ENCODE measurements at places on chromosomes 4 and X. TPM values are rescaled to one million over a fixed set of nuclear protein-coding genes. Genes with fewer than 3 reads are reported as not detected.

The TKTL2 gene
- total RNA-seq: not detected

The PGAM4 gene
- total RNA-seq: not detected

The CACNA1F gene
- total RNA-seq: not detected

The COQ2 gene
- 9.5 TPM for total RNA-seq

The PSAPL1 gene
- total RNA-seq: not detected

The CYBB gene
- not detected for total RNA-seq

The FREM3 gene
- total RNA-seq: not detected

The PPP4R3C gene
- total RNA-seq: not detected

GRCh38 chr4:169159624-169160171, 111.1 kb downstream of the SH3RF1 start:
- DNase-seq: peak; percentile 80

DNA sequence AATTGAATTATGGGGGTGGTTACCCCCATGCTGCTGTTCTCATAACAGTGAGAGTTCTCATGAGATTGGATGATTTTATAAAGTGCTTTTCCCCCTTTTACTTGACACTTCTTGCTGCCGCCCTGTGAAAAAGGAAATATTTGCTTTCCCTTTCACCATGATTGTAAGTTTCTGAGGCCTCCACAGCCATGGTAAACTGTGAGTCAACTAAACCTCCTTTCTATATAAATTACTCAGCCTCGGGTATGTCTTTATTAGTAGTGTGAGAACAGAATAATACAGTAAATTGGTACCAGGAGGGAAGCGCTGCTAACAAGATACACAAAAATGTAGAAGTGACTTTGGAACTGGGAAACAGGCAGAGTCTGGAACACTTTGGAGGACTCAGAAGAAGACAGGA, 1070.8 kb downstream of the FAM133A start:
- no peak for DNase-seq

- no peak for DNase-seq
Measured at GRCh38 chrX:148284056-148284455, 216.4 kb upstream of the AFF2 start.

GRCh38 chr4:7759216-7759615, 180.4 kb downstream of the AFAP1 start:
- no peak for DNase-seq

GRCh38 chr4:111213531-111213930, 590.7 kb upstream of the PITX2 start:
- DNase-seq: peak; percentile 49

- no peak for DNase-seq
Measured at GRCh38 chr4:140839888-140840790, 84.0 kb upstream of the TBC1D9 start.

DNA sequence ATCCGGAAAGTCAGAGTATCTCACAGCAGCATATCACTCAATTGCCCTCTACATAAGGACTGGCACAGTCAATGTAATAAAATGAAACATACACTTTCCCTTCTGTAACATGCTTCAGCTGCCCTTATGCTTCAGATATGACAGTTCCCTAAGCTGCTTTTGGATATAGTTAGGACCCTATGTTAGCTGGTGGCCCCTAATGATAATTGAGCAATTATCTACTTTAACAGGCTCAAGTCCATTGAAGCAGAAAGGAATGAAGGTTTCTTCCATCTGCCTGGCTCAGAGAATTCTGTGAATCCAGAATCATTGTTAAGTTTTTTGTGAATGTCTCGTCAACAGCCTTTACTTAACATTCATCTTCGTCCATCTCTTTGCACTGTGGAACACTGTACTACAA, 951.2 kb upstream of the DIAPH2 start:
- no peak for DNase-seq

DNA sequence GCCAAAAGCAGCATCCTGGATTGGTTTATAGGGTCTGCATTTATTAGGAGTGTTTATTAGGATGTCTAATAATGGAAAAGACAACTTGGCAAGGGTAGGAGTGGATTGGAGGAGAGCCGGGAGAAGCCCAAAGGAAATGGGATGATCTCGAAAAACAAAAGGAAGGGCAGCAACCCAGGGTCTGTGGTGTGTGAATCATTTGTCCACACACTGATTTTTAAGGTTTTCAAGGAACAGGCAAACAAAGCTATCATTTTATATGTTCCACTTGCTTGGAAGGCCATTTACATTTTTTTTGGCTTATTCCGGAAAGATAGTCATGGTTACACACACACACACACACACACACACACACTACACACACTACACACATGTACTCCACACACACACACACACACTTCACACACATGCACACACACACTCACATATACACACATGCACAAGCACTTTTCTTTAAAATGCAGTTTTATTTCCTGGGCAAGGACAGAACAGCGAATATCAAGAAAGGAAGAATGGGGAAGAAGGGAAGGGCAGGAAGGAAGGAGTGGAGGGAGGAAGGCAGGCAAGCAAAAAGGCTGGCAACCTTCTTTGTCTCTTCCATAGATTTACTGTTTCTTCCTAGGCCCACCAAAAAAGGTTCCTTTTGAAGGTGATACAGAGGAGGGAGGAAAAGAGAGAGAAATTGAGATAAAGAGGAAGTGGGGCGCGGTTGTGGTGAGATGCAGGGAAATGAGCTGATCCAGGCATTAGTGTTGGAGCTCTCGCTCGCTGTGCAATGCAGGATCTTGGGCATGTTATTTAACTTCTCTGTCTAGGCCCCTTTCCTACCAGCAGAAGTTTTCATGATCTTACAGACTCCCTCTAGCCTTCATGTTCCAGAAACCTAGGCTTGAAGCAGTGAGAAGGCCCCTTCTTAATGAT, 88.6 kb upstream of the MAML3 start:
- DNase-seq: no peak

DNA sequence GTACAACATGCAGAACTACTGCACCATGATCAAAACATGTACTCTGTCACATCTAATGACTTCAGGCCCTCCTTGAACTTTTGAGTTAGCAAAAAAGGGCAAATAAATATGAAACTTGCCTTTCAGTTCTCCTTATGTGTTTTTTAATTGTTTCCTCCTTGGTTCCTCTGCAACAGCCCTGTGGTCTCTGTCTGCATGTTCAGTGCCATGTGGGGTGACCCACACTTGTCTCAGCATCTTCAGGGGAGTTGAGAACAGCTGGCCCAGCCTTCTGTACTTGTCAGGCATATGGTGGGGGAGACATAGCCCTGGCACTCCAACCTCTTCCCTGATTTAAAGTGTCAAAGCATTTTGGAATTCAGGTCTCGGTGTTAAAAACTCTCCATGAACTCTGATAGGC, 188.0 kb upstream of the PGRMC2 start:
- DNase-seq: no peak

DNA sequence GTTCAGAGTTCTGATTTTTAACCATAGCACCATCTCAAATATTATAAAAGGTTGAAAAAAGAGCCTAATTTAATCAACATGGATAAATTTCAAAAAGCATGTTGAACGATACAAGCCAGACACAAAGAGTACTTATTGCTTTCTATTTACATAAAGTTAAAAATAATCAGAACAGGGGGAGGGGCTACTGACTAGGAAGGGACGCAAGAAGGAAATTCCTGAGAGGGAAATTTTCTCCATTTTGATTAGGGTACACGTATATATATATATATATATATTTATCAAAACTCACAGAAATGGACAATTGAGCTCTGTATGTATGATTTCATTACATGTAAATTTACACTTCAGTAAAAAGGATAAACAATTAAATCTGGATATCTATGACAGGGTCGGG, 482 bp upstream of the MBTPS2 start:
- peak; percentile 55 for DNase-seq

DNA sequence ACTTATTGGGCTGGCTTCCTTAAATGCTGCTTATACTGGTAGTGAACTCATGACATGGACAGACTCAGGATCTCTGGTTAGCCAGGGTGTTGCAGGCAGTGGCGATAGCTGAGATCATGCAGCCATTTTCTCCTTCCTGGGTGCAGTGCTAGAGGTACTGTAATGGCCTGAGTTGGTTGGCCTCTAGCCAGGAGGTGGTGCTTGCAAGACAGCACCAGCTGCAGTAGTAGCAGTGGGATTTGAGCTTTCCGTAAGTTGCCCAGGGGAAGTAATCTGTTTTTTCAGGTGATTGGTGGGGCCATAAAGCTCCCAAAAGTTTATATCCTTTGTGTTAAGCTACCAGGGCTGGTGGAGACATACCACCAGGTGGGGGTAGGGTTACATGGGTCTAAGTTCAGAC, 45.1 kb upstream of the AADAT start:
- no peak for DNase-seq

- no peak for DNase-seq
Measured at GRCh38 chr4:159349332-159349731, 246.5 kb downstream of the RAPGEF2 start.

DNA sequence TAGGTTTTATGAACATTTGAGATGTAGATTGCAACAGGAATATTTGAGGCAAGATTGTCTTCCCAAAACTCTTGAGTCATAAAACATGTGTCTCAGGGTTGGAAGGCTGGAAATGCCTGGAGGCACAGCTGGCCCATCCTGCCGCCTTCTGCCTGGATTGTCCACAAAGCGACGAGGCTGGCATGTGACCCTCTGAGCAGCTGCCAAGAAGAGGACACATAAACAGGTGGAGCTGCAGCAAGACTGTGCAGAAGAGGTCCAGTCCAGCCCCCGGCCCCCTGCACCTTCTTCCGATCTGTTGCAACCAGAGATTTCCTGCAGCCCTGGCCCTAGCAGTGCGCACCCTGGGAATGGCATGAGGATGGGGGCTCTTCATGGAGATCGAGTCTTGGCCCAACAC, 101.9 kb upstream of the BCOR start:
- peak; percentile 40 for DNase-seq

- DNase-seq: no peak
Measured at GRCh38 chrX:42992199-42992943, 214.4 kb upstream of the PPP1R2C start.

DNA sequence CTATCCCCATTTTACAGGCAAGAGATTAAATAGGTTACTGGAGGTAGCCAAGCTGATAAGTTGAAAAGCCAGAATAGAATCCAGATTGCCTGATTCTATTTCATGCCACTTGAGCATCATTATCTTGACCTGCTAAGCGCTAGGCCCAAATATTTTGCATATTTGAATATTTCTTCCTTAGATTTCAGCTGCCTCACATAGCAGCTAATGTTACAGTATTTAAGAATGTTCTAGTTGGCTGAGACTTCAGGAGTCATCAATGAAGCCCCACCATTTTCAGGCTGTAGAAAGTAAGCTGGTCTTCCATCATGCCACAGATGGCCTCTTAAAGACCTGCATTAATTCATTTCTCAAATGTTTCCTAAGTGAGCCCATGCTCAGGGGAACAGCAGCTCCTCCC, 121.4 kb downstream of the SHROOM3 start:
- DNase-seq: no peak

DNA sequence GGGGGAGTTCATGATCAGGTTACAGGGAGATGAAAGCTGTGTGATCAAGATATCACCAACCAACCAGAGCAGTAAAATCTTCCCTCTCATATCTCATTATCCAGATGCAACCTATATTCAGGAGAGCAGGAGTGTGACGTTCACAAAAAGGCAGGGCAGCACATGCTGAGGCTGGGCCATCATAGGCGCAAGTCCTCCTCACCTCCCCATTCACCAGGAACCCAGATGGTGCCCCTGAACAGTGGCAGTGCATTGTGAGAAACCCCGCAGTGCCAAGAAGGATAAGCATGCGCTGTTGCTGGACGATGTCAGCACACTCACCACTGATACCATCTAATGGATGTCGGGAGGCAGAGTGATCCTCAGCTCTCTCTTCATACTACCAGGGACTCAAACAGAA, 170.9 kb downstream of the COL25A1 start:
- no peak for DNase-seq

- DNase-seq: no peak
Measured at GRCh38 chr4:151669990-151670389, 90.8 kb downstream of the GATB start.

GRCh38 chrX:150100261-150100660, 162.0 kb upstream of the EOLA2 start:
- DNase-seq: peak; percentile 36

Data from GM23248 (cell line).